ENCODE measurements at places on chromosomes 2 and 18. TPM values are rescaled to one million over a fixed set of nuclear protein-coding genes. Genes with fewer than 3 reads are reported as not detected.

DNA sequence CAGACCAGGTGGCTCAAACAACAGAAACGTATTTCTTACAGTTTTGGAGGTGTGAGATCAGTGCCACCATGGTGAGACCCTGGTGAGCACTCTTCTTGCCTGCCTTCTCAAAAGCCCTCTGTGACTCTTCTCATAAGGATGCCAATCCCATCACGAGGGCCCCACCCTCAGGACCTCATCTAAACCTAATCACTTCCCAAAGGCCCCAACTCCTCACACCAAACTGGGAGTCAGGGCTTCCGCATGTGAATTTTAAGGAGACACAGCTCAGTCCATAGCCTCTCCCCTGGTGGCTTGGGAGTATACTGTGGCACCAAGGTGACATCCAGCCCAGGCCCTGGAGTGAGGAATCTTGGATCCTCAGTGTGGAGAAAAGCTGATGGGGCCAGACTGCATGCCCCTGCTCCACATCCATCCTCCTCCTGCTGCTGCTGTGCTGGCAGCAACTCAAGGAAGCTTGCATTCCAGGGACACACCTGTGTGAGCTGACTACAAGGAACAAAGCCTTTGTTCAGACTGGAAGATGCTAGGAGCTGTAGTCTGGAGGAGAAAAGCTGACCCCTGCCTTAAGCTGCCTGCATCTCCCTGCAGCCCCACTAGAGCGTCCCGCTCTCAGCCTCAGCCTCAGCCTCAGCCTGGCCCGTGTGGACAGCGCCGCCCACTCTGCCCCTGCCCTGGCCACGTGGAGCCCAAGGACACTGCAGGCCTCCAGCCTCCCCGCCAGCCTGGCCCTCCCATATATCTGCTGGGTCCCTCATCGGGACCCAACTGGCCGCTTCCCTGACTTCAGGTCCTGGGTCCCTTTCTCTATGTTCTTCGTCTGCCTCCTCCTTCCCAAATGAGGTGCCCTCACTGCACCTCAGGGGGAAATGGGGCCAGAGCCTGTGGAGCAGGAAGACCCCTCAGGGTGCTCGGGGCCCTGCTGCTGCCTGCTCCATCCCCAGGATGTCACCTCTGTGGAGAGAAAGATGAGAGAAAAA is 87.8 kb upstream of the RAB6C start:
- no peak for DNase-seq

DNA sequence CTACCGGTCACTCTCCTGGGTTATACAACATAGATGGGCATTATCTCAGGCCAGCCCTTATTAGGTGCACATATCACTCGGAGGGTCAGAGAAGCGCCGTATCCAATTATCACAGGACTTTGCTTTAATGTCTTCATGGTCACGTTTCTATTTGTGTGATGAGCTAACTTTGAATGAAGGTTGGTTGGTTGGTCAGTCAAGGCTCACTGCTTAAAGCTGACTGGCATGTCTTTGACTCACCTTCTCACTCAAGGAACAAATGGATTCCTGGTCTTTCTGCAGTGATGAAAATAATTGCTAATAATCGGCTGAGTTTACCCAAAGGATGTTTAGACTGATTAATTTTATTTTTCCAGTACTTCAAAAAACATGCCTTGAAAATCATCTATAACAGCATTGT is 39.7 kb downstream of the COLEC12 start:
- DNase-seq: no peak

- DNase-seq: no peak
Measured at GRCh38 chr2:30655211-30655610, 152.0 kb downstream of the CAPN13 start.

- no peak for DNase-seq
Measured at GRCh38 chr2:144162652-144163051, 357.3 kb downstream of the ZEB2 start.

DNA sequence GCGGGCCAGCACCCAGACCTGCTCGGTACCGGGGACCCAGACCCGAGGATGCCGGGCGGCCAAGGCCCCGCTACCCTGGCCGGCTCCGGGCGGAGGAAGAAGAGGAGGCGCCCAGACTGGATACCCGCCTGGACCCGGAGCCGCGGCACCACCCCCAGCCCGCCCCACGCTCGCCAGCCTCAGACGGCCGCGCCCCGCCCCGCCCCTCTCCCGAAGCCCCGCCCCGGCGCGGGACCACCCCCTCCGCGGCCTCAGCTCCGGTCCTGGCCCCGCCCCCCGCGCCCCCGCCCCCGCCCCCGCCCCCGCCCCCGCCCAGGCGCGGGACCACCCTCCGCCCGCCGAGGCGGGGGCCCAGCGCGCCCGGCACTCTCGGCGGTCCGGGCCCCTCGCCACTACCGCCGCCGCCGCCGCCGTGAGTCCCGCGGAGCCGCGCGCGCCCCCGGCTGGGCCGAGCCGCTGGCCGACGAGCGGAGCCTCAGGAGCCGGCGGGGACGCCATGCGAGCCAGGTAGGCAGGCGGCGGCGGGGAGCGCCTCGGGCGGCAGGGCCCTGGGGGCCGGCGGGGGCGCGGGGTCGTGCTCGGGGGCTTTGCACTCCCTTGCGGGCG is at the start of gene SH3BP4:
Gene SH3BP4 (plus strand): TSS at position 354 of the 606 bp plus-strand sequence. CDS start 82,986 bp downstream, outside the sequence.
- no peak for DNase-seq

DTYMK gene
- 122 TPM for total RNA-seq

All from Panc1 (cell line).